ENCODE measurements at places on chromosomes 7 and 10.

GRCh38 chr7:107982918-107983389 lies 20.0 kb downstream of the LAMB1 start:
- peak; percentile 23 for DNase-seq

DNA sequence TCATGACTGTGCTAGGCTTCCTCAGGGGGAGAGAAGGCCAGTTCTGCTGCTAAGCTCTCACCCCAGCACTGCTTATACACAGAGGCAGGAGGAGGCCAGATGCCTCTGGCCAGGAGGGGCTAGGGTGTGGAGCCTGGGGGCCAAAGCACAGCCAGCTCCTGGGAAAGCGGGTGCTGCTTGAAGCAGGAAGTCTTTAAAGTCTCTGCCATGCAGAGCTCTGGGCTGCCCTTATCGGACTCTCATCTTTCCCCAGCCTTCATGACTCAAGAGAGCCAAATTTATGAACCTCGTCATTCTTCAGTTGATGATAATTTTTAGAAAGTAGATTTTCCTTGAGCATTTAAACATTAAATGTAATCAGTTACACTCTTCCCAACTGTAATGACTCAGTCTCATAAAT lies 11.2 kb upstream of the TSPAN14 start:
- no peak for DNase-seq

- DNase-seq: peak; percentile 78
These were observed 33.1 kb upstream of the GALNT11 start for GRCh38 chr7:151992375-151992774.

DNA sequence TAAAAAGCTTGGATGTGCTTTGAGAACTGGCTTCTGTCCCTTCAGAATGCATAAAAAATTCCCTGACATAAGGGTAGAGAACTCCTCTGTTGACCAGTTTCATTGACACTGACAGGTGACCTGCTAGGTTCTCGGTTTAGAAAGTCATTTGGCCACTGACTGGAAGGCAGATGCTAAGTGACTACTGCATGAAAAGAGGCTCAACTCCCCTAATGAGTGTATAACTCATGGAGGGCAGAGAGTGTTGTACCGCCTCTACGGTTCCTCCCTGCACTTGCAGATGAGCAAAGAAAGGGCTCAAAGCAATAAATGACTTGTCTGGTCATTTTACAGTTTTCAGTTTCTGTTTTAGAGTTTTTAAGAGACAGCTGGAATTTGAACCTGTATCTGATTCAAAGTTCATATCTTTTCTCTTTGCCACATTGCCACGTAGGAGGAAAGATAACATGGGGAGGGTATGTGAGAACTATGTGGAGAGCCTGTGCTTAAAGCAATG lies 2.9 kb upstream of the FGL2 start:
- DNase-seq: no peak

GRCh38 chr10:45404770-45405120 lies 30.7 kb downstream of the ALOX5 start:
- DNase-seq: peak; percentile 11

GRCh38 chr10:51894771-51895578 lies 195.6 kb upstream of the CSTF2T start:
- DNase-seq: no peak

DNA sequence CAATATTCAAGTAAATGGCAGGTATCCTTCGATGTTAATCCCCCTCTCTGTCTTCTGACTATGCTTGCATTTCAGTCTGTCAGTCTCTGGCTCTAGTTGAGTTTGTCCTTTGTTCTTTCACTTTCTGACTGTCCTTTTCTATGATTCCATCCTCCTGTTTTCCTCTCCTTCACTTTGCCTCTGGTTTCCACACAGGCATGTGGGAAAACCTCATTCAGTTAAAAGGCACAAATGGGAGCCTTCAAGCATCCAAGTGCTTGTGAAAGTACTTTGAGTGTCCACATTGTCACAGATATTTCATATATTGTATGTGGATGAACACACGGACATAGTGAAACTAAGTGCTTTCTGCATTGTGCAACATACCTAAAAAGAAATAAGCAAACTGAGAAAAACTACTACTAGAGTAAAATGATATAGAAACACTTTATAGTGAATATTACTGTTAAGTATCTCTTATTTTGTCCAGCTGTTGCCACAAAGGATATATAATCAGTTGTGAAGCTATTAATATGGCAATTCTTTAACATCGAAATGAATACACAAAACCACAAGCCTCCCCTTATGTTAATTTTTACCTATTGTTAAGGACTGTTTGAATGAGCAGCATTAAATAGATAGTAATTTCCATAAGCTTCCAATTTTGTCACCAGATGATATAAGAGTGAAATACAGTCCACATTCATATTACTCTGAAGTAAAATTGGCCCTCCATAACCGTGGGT lies 71.7 kb downstream of the NRBF2 start:
- no peak for DNase-seq

GRCh38 chr7:32221736-32222135 lies 151.5 kb upstream of the PDE1C start:
- no peak for DNase-seq

DNA sequence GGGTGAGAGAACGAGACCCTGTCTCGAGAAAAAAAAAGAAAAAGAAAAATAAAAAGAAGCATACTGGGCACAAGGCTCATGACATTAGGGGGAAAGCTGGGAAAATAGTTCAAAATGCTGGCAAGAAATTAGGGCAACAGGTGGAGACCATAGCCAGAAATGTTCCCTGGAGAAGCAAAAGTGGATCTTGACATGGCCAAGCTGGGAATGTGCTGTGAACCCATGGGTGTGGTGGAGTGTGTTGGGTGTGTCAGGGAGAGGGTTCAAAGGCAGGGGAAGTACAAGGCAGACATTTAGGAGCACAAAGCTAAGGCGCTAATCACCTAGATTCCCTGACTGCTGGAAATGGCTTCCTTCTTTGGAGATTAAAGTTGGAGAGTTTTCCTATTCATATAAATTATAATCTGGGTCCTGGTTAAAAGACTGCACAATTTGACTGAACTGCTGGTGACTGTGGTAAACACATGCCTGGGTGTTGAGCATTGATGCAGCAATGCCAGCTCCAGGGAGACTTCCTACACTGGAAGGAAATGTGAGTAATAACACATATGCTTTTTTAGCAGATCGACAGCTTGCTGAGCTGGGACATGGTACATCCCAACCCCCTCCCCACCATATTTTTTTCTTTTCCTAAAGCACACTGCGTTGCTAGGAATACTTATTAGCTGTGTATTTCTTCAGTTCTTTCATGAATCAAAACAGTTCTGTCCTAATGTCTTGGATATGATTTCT lies 70.1 kb upstream of the ARHGAP21 start:
- no peak for DNase-seq

DNA sequence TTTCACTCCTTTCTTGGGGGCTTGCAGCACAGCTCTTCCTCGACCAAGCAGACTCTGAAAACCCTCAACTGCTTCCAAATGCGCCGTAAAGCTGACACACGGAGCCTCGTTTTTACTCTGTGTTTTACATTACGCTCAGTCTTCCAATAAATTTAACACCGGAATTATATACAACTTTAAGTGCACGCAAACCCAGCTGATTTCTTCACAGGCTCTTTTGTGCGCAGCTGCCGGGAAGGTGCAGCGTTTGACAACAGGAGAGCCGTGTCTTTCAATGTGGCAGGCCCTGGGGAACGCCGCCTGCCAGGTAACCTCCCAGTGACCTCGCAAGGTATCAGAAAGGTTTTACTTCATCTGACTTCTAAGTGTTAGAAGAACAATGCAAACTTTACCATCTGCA lies 35.0 kb downstream of the GFRA1 start:
- no peak for DNase-seq

DNA sequence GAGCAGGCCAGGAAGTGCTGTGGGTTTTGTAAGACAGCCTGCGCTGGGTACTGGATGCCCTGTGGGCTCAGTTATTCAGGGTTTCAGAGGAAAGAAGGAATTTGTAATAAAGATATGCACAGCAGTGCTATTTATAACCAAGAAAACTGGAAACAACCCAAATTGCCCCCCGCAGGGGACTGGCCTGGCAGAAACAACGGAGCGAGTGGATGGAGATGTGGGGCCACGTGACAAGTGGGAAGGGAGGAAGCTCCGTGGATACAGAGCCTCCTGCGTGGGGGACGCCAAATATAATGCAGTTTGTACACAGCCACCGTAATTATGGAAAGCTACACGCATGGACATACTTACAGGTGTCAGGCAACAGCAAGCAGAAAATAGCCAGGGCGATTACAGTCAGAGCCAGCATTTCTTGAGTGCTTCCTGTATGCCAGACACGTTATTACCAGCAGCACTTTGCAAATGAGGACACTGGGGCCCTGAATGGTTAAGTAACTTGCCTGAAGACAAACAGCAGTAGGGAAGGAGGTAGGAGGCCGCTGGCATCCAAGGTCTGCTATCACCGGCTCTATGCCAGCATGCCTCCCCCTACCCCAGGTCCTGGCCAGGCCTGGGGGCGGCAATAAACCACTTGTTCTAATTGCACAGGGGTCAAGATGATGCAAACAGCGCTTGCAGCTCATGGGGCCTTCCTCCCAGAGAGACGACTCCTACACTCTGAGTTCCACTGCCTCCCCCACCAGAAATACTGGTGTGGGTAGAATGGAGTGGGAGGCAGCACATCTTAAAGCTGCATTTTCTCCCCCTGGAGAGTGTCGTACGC lies 8.7 kb upstream of the CAMK2B start:
- no peak for DNase-seq

DNA sequence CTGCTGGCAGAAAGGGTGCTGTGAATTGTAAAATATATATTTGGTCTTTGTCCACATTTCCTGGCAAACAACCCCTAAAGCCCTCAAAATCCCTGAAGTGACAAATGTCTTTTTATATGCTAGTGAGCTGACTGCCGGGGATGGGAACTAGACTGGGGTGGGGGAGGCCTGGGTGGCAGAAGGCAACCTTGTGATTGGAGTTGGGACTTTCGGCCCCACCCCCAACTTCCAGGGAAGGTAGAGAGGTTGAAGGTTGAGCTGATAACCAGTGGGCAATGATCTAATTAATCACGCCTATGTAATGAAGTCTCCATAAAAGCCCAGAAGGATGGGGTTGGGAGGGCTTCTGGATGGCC lies 2.7 kb downstream of the EPHA1 start:
- DNase-seq: peak; percentile 42

GRCh38 chr7:138752518-138753149 lies 45.2 kb upstream of the TMEM213 start:
- DNase-seq: peak; percentile 100

- DNase-seq: no peak
These were observed 300.9 kb upstream of the NPSR1 start for GRCh38 chr7:34357068-34357467.

- DNase-seq: no peak
These were observed 1061.2 kb downstream of the KCNMA1 start for GRCh38 chr10:76576276-76576962.

- peak; percentile 47 for DNase-seq
These were observed at the start of gene CDH23 for GRCh38 chr10:71396711-71397295. Gene CDH23 (plus strand): TSS chr10:71396920. CDS start chr10:71439832, 42,912 bp downstream.

GRCh38 chr7:114534953-114535352 lies 120.3 kb downstream of the FOXP2 start:
- no peak for DNase-seq

GRCh38 chr7:151900986-151901621 lies 24.2 kb upstream of the PRKAG2 start:
- no peak for DNase-seq

DNA sequence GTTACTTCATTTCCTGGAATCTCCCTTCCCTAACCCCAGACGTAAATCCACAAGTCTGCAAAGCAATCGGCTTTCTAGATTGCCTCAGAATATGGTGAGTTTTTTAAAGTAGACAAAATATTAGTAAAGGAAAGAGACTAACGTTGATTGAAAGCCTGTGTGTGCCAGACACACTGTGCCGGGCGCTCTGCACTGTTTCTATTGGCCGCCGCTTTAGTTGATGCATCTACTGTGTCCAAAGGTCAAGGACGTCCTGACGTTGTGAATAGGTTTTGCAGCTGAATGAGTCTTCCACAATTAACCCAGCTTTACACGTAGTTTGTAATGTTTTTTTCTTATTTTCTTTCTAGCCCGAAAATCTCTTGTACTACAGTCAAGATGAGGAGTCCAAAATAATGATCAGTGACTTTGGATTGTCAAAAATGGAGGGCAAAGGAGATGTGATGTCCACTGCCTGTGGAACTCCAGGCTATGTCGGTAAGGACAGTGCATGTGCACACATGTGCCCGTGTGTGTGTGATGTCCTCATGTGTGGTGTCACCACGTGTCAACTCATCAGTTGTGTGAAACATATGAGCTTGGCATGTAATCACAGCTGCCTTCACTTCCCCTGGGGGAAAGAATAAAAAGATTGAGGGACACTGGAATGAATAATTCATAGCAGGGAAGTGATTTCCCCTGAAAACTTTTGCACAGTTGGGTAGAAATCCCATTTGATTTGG lies 232.0 kb downstream of the CCDC3 start:
- no peak for DNase-seq

DNA sequence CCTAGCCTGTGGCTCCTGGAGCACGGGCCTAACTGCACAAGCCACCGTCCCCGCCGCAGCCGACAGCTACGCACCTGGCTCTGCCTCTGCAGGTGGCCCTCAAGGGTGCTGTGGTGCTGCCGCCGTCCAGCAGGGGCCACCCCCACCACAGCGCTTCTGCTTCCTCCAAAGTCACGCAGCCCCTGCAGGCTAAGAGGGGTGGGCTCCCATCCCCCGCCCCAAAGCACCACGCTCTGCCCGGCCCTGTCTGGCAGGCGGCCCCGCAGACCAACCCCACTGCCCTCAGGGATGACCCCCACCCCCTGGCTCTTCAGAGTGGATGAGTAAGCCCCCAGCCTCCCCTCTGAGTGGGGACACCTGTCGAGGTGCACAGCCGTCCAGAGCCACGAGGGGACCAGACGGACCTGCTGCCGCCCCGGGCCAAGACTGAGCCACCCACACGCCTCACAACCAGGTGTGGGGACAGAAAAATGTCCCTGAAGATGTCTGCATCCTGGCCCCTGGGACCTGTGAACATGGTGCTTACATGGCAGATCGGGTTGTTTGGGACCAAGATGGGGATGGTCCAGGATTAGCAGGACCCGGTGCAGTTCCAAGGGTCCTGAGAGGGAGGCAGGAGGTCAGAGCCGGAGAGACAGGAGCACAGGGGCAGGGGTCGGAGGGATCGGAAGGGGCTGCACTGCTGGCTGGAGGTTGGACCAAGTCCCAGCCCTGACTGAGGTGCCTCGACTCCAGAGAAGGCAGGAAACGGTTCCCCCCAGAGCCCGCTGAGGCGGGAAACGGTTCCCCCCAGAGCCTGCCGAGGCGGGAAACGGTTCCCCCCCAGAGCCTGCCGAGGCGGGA lies 9.0 kb upstream of the ADAP1 start:
- DNase-seq: peak; percentile 85

DNA sequence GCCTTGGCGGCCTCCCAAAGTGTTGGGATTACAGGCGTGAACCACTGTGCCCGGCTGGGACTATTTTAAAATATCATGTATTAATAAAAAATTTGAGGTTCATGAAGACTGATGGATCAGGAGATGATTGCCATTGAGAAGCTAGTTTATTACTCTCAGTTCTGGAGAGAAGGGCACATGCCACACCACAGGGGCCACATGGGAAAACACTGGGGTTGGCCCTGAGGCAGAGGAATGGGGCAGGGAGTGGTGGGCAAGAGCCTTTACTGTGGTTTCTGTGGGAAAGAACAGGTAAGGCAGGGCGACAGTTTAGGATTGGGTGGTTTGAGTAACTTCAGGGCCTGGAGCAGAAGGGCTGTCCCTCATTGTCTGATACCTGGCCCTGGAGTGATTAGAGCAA lies 6.8 kb upstream of the TBRG4 start:
- no peak for DNase-seq

- no peak for DNase-seq
These were observed 6.8 kb downstream of the HNRNPF start for GRCh38 chr10:43402176-43402575.

GRCh38 chr7:99141334-99141733 lies 2.6 kb downstream of the SMURF1 start:
- DNase-seq: no peak
